T-helper 1 cell (primary cell): ENCODE measurements at places on chromosomes 3 and 15.

- no peak for DNase-seq
Observed at GRCh38 chr15:90212221-90213098, 11.3 kb downstream of the SEMA4B start.

DNA sequence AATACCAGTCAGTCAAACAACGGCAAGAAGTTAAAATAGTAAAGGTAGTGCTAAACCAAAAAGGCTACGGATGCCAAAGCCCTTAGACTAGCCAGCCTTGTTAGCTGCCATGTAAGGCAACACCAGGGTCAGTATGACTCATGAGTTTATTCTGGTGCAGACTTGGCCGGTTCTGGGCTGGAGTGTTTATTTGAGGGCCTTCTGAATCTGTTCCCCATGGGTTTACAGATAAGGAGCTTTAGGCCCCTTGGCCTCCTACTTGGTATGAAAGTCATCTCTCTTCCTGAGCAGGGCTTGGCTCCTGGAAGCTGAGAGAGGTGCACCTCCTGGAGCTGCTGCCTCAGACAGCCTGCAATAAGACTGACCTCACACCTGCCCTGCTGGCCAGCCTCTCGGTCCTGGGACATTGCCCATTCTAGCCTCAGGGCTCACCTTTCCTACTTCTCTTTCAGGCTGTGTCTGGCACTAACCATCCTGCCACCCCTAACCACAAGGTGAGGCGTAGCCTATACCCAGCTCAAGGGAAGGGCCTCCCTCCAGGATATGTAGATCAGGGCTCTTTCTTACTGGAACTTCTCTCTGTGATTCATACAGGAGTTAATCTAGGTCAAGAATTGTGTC is 10.4 kb upstream of the RTP1 start:
- DNase-seq, result no peak

- DNase-seq, result no peak
Observed at GRCh38 chr3:126918355-126918821, 64.5 kb upstream of the PLXNA1 start.

DNA sequence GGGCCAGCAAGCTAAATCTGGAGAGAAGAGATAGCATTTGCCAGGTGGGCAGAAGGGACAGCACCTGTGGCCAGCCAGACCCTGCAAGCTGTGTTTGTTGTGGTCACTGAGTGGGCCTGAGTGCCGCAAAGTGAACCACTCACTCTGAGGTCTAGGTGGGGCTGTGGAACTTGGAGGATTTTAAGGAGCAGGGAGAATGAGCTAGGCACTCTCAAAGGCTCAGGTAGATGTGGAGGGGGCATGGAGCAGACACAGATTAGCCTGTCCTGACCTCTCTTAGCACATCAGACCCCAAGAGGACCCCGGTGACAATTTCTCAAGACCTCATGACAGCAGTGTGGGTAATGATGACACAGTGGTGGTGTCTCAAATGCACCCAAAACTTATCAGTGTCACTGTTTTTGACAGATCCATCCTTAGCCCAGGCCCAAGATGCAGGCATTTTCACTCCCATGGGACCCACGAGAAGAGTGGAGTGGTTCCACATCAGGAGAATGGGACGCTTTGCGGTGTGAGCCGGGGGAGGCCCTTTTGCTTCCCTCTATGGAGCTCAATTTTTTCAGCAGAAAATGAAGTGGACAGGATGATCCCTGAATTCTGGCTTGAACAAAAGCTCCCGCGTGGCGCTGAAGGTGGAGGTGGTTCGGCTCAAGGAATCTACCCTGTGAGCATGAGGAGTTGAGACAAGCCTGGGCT is 43.8 kb upstream of the TLE3 start:
- DNase-seq, result no peak
